Ammon's horn (tissue), 1 donor: ENCODE measurements at places on chromosomes 4 and X.

GRCh38 chr4:39227906-39228305 is 45.6 kb downstream of the WDR19 start:
- DNase-seq, result no peak

DNA sequence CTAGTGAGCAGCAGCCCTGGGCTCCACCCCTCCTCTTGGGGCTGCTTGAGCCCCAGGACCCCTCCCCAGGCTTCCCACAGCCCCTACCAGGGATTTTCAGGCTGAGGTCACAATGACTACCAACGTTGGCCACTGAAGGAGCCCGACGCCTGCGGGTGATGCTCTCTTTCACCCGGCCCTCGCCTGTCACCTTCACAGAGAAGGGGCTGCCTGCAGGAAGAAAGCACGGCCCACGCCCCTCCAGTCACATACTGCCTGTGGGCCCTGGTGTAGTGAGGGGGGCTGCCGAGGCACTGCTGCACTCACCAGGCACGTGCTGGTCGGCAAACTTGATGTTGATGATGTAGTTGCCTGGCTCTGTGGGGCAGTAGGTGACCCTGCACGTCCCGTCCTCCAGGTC is 22.0 kb downstream of the FLNA start:
- DNase-seq, result no peak

GRCh38 chr4:154422152-154422551 is 69.4 kb downstream of the DCHS2 start:
- no peak for DNase-seq

- no peak for DNase-seq
These were observed 11.1 kb downstream of the TREX2 start for GRCh38 chrX:153434801-153435200.

DNA sequence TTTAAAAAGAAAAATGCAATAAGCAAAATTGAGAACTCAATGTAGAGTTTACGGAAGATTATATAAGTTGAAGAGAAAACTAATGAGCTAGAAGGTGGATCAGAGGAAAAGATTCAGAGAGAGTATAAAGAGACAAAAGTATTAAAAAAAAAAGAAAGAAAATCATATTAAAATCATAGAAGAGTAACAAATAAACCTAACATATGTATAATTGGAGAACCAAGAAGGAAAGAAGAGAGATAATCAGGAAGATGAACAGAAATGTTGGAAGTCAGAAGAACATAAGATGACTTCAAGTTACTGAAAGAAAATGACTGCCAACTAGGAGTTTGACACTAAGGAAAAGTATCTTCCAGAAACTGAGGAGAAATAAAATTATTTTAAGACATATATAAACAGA is 34.3 kb upstream of the ANTXR2 start:
- DNase-seq, result no peak

DNA sequence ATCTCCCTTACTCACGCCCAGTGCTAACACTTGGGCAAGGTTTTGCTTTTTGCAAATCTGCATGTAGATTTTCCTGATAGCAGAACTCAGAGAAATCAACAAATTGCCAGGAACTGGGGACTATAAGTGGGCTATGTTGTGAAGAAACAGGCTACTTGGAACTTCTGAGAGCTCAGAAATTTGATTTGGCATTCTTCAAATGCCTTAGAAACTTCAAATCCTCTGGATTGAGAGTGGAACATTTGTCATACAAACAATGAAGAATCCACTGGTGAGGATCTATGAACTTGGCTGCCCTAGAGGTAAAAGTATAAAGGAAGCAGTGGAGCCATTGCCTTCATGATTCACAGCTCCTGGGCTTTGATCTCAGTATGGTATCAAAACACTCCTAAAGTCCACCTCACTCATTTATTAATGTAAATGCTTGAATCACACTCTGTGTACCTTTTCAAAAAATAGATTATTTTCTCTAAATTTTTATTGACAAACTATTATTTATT is 126.0 kb downstream of the GLRA3 start:
- no peak for DNase-seq

GRCh38 chr4:6806924-6807626 is 24.5 kb downstream of the KIAA0232 start:
- DNase-seq, result no peak

DNA sequence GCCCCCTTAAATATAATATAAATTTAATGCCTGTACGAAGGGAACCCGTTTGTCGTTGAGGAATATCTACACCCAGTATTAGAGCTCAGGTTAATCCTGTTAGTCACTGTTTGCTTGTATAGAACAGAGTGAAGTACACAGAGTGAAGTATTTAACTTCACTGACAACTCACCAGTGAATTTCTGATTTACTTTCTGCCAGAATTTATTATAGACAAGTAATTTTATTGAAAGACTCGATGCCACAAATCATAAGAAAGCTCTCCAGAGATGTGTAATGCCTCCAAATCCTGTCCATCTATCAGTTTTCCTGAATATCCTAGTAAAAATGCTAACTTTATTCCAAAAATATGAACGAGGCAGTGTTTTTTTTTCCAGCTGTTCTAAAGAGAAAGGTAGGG is 1.6 kb downstream of the GAB1 start:
- no peak for DNase-seq

- no peak for DNase-seq
These were observed 396.5 kb downstream of the DTHD1 start for GRCh38 chr4:36677874-36678273.

GRCh38 chr4:12050357-12050756 is 621.7 kb upstream of the HS3ST1 start:
- DNase-seq, result no peak

DNA sequence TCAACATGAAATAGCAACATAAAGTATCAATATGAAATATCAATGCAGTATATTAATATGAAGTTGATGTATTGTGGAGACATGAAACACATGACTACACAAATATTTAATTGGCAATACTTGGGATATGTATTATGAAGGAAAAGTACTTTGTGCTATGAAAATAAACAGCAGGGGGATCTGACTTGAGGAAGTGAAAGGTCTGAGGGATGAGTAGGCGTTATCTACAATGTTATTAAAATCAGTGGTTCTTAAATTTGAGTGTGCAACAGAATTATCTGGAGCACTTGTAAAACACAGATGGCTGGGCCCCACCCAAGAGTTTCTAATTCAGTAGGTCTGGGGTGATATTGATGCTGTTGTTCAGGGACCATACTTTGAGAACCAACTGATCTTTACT is 27.4 kb upstream of the ARX start:
- no peak for DNase-seq

DNA sequence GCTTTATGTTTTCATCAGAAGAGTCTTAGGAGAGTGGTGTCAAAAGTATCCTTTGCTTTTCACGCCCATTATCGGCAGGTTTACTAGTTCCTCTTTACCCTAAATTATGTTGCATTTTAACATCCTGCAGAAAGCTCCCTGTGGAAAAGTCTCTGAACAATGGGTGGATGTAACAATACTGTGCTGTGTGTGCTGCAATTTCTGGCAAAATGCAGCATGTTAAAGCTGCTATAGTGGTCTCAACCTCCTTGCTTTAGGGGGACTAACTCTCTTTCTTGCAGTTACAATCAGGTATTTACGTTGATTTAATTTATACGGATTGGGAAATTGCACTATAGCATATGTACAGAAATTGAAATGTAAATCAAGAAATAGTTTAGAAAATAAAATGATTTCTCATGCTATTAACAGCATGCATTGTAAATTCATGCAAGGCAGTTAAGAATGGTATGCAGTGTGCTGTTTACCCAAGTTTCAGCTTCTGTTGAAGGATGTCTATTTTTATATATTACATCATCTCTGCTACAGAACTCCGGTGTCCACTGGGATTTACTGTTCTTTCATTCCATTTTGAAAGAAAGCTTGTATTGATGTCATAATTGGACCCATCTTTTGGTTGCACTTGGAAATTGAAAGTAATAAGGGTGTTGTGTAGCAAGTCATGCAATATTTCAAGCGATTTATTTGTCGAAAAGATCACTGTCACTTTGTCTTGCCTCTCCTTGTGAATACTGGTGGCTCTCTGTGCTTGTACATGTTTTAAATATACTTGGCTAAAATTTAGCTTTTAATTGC is 145.7 kb downstream of the RAPGEF2 start:
- DNase-seq, result peak; percentile 64

DNA sequence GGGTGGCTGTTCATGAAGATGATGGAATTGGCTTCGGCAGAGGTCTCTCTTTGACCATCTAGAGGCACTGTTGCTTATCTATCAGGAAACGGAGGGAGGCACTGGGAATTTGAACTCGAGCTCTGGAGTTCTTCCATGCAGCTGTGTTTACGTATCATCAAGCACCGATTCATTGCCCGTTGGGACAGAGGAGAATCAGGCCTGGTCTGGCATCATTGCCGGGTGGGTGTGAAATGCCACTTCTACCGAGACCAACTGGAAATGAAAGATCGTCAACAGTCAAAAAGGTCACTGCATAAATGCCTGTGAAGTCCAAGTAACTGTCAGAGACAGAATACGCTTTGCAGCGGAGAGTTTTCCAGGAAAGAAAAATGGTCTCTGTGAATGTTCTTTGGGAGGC is 166.9 kb downstream of the ASMT start:
- DNase-seq, result no peak

DNA sequence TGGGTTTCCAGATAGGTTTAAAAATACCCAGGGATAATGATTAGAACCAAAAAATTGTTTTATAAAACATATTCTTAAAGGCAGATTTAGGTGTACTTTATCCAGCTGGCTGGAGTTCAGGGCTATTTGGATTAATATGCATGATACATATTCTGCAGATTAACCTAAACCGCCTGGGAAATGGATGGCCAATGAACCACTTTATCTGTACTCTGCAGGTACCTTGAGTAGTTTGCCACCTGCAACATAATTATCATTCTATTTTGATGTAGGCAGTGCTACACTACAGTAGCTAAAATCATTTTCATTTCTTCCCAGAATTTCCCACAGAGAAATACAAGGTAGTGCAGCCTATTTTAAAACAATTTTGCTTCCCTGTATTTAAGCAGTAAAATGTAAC is 683.2 kb upstream of the GNPDA2 start:
- no peak for DNase-seq

GRCh38 chr4:173909294-173909693 is 374.2 kb downstream of the FBXO8 start:
- no peak for DNase-seq

DNA sequence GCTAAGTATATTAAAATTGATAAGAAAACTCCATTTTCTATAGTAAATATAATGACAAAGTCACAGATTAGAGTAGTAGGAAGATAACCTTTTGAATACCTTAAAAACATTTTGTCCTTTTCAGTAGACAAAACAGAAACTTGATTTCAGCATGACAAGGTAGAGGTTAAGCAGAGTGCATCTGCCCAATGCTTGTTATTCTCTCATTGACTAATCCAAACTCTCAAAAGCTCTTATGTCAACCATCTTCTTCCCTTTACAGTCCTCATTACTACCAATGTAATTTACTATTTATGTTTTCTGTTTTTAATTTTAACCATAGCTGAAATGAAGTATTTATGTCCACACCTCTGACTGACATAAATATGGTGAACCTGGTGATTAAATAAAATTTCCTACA is 11.1 kb downstream of the NIPAL1 start:
- DNase-seq, result no peak

DNA sequence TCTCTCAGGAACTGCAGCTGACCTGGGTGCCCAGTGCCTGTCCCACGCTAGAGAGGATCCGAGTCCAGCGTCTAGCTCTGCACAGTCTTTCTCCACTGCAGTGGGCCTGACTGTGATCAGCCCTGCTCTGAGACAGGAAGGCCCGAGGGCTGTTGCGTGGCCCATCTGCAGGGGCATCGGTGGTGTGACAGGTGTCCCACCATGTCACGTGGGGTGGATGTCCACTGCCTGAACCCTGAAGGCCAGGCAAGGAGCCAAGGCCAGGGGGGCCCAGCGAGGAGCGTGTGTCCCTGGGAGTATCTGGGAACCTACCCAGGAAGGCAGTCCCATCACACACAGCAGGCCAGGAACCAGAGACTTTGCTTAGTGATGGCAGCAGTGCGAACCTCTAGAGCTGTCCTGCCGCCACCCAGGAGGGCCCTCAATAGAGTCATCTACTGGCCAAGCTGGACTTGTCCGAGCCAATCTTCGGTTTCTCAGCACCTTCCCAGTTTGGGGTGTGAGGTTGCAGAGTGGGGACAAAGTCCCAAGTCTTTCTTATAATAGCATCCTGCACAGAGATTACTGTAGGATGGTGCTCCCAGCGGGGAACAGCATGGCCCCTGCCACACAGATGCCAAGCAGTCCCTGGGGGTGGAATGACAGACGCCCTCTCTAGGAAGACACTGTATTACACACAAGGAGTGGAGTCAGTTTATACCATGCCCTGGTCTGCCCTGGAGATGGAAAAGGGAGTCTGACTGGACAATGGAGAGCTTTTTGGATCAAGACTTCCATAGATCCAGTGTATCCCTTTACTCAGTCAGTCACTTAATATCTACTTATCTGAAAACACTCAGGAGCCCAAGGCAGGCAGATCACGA is 38.3 kb downstream of the DCTD start:
- no peak for DNase-seq

GRCh38 chr4:106541253-106541652 is 172.7 kb upstream of the GIMD1 start:
- DNase-seq, result no peak

DNA sequence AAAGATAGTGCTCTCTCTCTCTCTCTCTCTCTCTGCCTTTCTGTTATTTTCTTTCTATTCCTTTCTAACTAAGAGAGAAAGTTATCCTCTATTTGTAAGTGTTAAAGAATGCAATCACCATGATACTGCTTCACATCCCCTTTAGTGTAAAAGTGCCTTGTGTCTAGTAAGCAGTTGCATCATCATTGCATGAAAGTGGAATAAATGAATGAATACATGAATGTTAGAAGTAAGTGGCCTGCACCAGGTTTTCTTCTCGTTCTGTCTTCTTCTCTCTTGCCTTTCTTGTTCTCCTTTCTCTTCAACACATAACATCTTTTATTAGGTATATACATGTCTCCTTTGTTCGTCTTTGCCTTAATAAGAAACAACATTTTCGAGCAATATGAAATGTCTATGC is 35.2 kb downstream of the TRIM2 start:
- DNase-seq, result no peak

- DNase-seq, result peak; percentile 46
These were observed 898 bp upstream of the PDGFC start for GRCh38 chr4:156972379-156973015.

DNA sequence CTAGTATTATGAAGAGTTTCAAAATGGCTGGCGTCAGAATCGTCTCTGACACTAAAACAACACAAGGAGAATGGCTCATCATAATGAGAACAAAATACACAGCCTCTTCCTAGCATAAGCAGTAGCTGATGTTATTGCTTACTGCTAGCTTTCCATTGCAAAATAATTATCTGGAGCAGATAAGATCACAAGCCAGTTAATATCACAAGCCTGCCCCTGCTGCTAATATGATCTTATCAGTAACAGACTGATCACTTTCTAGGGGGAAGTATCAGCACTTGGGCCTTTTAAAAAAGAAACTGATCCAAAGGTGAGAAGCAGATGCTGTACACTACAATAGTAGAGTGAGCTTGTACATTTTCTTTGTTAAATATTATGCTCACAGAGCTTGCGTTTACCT is 554.8 kb upstream of the PABPC4L start:
- DNase-seq, result no peak

DNA sequence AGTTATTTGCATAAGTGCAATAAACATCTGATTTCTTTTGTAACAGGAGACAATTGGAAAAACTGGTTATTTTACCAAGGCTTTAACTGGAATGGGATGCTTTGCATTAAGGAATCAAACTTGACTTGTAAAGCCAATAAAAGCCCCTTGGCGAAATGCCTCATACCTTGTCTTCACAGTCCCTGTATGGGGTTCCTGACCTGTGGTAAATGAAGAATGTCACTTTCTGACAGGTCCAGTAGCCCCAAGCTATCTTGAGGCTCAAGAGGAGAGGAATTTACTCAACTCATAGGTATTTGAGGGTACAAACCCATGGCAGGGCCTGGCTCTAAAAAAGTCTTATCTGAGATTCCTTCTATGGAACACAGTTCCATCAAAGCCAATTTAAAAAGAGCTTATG is 78.0 kb downstream of the ACOX3 start:
- DNase-seq, result no peak
